ENCODE measurements at places on chromosomes 11 and 22. TPM values are rescaled to one million over a fixed set of nuclear protein-coding genes. Genes with fewer than 3 reads are reported as not detected.

DNA sequence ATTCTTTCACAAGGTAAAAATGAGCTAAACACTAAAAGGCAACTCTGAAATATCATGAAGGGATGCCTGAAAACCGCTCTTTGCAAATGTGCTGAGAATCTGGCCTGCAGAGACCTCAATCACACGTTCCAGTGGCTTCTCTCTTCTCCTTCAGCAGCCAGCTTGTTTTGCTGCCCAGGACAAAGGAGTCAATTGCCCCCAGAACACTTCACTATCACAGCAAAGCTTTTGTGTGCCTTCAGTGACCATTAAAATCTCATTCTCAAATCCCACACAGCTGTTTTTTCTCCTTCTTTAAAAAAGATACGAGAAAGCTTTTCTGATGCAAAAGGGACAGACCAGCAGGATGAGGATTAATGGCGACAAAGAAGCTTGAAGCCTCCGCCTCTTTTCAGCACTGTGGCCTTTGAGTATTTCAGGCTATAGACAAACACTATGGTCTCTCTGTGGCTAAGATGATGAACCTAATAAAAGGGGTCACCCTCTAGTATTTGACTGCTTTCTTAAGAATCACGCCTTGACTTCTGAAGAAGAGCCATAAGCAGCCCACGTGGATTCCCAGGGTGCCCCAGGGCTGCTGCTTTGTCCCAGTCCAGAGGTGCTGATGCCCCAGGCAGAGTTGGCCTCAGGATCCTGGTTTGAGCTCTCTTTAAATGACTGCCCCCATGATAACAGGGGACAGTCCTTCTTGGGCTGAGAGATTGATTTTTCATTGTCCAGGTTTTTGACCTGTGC lies 33.4 kb upstream of the NRIP3 start:
- DNase-seq = no peak

Gene TIRAP
- 5.0 TPM for total RNA-seq

DNA sequence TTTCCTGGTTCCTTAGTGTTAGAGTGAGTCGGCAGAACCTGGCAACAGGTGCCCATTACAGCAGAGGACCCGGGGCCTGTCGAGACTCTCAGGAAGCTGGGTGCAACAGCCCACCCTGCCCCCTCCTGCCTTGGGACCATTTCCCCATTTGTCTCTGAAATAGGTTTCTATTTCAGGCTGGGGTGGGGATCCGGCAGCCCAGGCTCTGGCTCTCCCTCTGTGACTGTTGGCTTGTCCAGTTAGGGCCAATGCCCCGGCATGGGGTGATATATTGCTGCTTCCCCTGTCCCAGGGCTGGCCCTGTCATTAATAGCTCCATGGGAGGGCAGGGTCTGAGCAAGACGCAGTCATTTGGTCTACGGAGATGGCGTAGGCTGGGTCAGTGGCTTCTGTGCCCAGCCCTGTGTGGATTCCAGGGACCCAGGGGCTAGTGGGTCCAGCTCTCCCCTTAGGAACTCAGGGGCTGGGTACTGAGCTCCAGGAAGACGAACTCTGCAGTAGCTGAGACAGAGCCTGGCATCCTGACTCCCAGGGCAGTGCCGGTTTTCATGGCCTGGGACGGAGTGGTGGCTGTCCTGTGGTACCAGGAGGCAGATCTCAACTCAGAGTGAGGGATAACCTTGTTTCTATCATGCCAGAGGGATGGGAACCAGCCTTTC lies 2.7 kb downstream of the P2RY6 start:
- no peak for DNase-seq

- no peak for DNase-seq
Measured at GRCh38 chr11:6323291-6323905, 3.1 kb upstream of the CAVIN3 start.

- no peak for DNase-seq
Measured at GRCh38 chr11:72030472-72031045, 31.9 kb downstream of the IL18BP start.

Data from LHCN-M2 (cell line).